ENCODE measurements at places on chromosomes 7 and 10. TPM values are rescaled to one million over a fixed set of nuclear protein-coding genes. Genes with fewer than 3 reads are reported as not detected.

CYP26A1 gene
- polyA plus RNA-seq, result 0.30 TPM

CRYGN gene
- polyA plus RNA-seq, result 0.55 TPM

SP4 gene
- polyA plus RNA-seq, result 10.9 TPM

- no peak for DNase-seq
- peaks cover 51% of the 10 kb centered on the region for H3K27me3 ChIP-seq
- H3K4me3 ChIP-seq, result peak overlapping the region; percentile 41
These were observed 1.1 kb downstream of the VGF start for GRCh38 chr7:101164071-101164840.

DNA sequence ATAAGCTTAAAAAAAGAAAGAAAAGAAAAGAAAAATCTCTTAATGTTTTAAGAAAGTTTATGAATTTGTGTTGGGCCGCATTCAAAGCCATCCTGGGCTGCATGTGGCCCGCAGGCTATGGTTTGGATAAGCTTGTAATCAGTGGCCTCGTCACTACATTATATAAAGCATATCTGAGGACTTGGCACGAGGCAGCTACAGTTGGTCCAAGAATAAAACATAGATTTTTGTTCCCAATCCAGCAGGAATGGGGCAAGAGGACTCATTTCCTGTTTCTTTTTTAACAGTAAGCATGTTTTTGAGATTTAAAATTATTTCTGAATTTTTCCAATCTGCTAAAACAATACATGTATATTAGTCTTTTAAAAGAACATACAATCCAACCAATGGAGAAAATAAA lies 28.6 kb downstream of the MCM10 start:
- no peaks in the 10 kb centered on the region for H3K4me1 ChIP-seq
- no peak overlapping the region for H3K27ac ChIP-seq
- no peak for DNase-seq
- no peaks in the 10 kb centered on the region for H3K27me3 ChIP-seq
- no peaks in the 10 kb centered on the region for H3K36me3 ChIP-seq
- H3K4me3 ChIP-seq, result no peak overlapping the region

DNA sequence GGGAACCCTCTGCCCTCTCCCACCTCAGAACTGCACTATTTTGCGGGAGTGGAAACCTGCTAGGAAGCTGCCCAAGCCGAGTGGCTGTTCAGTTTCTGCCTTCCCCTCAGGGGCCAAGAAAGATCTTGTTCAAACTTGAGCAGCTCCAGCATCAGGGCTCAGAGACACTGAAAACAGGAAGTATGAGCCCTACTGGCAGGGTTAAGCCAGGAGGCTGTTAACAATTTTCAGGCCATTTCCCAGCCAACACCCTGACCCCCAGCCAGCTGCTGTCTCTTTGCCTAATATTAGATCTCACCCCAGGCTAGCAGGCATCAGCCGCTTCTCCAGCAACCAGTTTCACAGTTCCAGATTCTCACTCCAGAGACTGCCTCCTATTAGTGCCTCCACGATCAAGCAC lies 9.2 kb downstream of the PLAU start:
- H3K36me3 ChIP-seq, result peaks cover 5% of the 10 kb centered on the region
- no peak overlapping the region for H3K4me3 ChIP-seq
- H3K4me1 ChIP-seq, result peaks cover 3% of the 10 kb centered on the region
- H3K27me3 ChIP-seq, result no peaks in the 10 kb centered on the region

DNA sequence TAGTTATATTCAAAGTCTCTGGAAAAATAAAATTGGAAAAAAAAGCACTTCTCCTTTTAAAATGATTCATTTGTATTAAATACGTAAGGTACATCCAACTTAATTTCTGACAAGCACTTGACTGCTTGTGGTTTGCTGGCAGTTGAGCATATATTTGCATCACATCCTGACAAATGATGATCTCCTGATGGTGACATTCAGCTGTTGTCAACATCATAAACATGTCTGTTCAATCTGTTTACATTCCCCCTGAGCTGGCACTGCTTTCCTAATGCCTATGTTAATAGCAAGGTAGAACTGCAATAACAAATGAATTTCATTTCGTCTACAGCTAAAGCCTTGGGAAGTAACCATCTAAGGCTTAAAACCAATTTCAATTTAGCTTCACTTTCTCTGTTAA lies 24.4 kb downstream of the TSPAN12 start:
- no peak overlapping the region for H3K4me3 ChIP-seq
- H3K27ac ChIP-seq, result no peak overlapping the region
- no peaks in the 10 kb centered on the region for H3K36me3 ChIP-seq
- no peaks in the 10 kb centered on the region for H3K4me1 ChIP-seq
- DNase-seq, result no peak
- no peaks in the 10 kb centered on the region for H3K27me3 ChIP-seq

GRCh38 chr10:93711891-93712290 lies 9.5 kb upstream of the FRA10AC1 start:
- no peak overlapping the region for H3K27ac ChIP-seq
- no peaks in the 10 kb centered on the region for H3K4me1 ChIP-seq
- H3K36me3 ChIP-seq, result no peaks in the 10 kb centered on the region
- no peaks in the 10 kb centered on the region for H3K27me3 ChIP-seq

DNA sequence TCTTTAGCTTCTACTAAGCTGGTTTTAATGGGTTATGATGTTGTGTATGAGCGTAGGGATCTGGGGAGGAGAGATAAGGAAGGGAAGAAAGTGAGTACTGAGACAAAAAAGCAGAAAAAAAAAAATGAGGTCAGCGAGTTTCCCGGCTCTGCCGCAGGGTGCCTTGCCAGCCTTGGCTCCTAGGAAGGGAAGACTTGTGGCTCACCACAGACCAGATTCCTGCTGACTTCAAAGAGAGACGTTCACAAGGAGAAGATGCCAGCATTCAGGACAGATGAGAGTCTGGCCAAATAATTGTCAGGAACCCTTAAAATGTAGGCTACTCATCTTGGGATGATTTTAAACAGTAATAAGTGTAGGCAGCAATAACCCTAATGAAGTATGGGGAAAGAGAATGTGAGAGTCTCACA lies 11.4 kb upstream of the FAS start:
- no peaks in the 10 kb centered on the region for H3K36me3 ChIP-seq
- no peaks in the 10 kb centered on the region for H3K27me3 ChIP-seq
- no peak overlapping the region for H3K27ac ChIP-seq
- no peak overlapping the region for H3K4me3 ChIP-seq

GRCh38 chr7:81887098-81888090 lies 117.5 kb upstream of the HGF start:
- no peak for DNase-seq
- no peaks in the 10 kb centered on the region for H3K4me1 ChIP-seq
- H3K27me3 ChIP-seq, result no peaks in the 10 kb centered on the region
- no peaks in the 10 kb centered on the region for H3K36me3 ChIP-seq

LRRC18 gene
- polyA plus RNA-seq, result 0.62 TPM

DNA sequence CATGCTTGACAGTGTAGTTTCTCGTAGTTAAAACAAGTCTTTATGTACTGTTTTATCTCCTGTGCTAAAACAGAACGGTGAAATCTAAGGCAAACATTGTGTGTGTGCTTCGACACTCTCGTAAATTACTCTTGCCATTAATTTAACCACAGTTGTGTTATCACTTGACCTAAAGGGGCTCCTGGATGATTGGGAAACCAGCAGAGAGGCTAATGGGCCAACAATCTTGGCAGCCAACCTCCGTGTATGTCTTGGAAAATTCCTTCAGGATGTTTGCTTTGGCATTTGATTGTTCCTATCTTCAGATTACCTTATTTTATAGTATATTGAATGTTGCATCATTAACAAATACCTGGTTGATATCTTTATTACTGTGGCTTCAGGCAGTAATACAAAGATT lies 409.5 kb downstream of the SDK1 start:
- H3K4me3 ChIP-seq, result no peak overlapping the region
- no peaks in the 10 kb centered on the region for H3K27me3 ChIP-seq
- no peak overlapping the region for H3K27ac ChIP-seq
- H3K4me1 ChIP-seq, result peaks cover 3% of the 10 kb centered on the region
- DNase-seq, result no peak
- no peaks in the 10 kb centered on the region for H3K36me3 ChIP-seq

CAMK2B gene
- polyA plus RNA-seq, result 132 TPM

- no peaks in the 10 kb centered on the region for H3K36me3 ChIP-seq
- DNase-seq, result no peak
- H3K27me3 ChIP-seq, result no peaks in the 10 kb centered on the region
These were observed 34.9 kb upstream of the INPP5A start for GRCh38 chr10:132502544-132503300.

GRCh38 chr7:55592492-55592891 lies 20.2 kb upstream of the VOPP1 start:
- no peak overlapping the region for H3K27ac ChIP-seq
- H3K4me3 ChIP-seq, result no peak overlapping the region
- H3K4me1 ChIP-seq, result no peaks in the 10 kb centered on the region
- no peak for DNase-seq
- no peaks in the 10 kb centered on the region for H3K36me3 ChIP-seq

IFIT1B gene
- not detected for polyA plus RNA-seq

DNA sequence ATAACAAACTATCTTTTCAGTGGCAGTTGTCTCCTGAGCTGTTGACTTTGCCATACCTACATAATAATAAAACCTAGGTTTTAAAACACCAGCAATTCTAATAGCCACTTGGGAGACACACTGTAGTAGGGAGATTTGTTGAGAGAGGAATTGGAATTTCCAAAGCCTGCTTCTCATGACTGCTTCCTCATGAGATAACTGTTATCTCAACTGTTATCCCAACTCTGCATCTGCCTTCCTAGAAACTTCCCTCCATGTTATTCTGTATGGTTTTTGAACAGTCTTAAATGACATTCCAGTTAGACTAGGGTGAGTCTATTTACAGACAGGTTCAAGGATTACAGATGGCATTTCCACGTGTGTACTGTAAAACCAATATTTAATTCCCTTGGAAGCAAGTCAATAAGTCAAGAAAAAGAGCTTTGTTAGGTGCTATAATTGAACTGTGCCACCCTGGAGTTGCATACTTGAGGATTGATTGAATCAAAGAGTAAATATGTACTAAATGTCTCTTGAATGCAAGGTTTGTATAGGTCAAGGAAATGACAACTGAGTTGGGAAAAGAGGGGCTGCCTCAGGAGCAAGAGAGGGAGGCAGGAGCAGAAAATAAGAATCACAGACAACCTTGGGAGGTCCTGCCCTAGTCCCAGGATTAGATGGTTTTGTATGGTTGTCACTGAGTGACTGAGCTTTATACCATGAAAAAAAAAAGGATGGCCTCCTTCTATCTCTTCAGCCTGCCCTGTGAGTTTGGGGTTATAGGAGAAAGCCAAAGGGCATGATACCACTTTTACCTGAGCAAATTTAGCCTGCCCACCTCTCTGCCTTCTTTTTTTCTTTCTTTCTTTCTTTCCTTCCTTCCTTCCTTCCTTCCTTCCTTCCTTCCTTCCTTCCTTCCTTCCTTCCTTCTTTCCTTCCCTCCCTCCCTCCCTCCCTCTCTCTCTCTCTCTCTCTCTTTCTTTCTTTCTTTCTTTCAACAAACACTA lies 9.9 kb upstream of the TM9SF3 start:
- no peak overlapping the region for H3K27ac ChIP-seq
- H3K4me3 ChIP-seq, result no peak overlapping the region
- H3K36me3 ChIP-seq, result no peaks in the 10 kb centered on the region
- no peaks in the 10 kb centered on the region for H3K27me3 ChIP-seq

DNA sequence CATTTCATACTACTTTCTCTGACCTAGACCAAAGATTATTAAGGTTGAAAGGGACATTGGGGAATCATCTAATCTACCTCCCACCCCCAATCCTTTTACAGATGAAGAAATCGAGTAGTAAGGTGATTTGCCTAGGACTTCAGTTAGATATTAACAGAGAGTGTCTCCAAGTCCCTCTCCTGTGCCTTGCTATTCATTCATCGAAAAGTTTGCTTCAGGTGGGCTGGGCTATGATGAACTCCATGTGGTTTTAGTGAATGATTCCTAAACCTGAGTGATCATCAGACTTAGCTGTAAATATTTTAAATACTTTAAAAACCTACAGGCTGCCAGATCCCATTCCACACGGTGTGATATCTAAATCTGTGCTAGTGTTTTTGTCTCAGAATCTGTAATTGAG lies 259.4 kb upstream of the SORCS1 start:
- no peak overlapping the region for H3K4me3 ChIP-seq
- H3K27ac ChIP-seq, result no peak overlapping the region
- no peak for DNase-seq
- H3K36me3 ChIP-seq, result no peaks in the 10 kb centered on the region
- H3K27me3 ChIP-seq, result no peaks in the 10 kb centered on the region
- H3K4me1 ChIP-seq, result no peaks in the 10 kb centered on the region

DNA sequence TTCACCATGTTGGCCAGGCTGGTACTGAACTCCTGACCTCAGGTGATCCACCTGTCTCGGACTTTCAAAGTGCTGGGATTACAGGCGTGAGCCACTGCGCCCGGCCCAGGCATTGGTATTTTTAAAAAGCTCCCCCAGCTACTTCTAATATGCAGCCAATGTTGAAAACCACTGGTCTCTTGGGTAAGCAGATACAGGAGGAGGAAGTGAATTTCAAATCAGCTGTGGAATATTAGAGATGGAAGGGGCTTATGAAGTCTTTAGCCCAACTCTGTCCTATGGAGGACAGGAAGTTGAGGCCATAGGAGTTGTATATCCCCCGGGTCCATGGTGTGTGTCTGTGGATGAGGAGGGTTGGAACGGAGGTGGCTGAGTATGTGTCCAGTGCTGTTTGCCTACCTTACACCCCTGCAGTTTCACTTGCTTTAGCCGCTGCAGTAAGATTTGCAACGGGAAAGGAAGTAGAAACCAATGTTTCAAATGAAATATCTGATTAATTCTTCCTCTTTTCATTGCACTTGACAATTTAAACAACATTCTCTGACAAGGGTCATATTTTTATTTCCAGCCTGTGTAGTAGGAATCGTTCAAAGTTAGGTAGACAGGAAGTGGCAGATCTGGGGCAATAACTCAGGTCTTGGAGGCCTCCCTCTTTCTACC lies 3.4 kb downstream of the PDE6C start:
- no peaks in the 10 kb centered on the region for H3K27me3 ChIP-seq
- no peaks in the 10 kb centered on the region for H3K4me1 ChIP-seq
- no peak overlapping the region for H3K27ac ChIP-seq
- no peak overlapping the region for H3K4me3 ChIP-seq

Measured in spinal cord (tissue), 10 donors.